ENCODE measurements at places on chromosomes 1 and 21.

GRCh38 chr1:61781151-61781550 lies 38.9 kb downstream of the PATJ start:
- DNase-seq: no peak

GRCh38 chr1:231632119-231632518 lies 5.5 kb downstream of the DISC1 start:
- DNase-seq: no peak

GRCh38 chr1:161096015-161096414 lies 2.1 kb upstream of the KLHDC9 start:
- no peak for DNase-seq

DNA sequence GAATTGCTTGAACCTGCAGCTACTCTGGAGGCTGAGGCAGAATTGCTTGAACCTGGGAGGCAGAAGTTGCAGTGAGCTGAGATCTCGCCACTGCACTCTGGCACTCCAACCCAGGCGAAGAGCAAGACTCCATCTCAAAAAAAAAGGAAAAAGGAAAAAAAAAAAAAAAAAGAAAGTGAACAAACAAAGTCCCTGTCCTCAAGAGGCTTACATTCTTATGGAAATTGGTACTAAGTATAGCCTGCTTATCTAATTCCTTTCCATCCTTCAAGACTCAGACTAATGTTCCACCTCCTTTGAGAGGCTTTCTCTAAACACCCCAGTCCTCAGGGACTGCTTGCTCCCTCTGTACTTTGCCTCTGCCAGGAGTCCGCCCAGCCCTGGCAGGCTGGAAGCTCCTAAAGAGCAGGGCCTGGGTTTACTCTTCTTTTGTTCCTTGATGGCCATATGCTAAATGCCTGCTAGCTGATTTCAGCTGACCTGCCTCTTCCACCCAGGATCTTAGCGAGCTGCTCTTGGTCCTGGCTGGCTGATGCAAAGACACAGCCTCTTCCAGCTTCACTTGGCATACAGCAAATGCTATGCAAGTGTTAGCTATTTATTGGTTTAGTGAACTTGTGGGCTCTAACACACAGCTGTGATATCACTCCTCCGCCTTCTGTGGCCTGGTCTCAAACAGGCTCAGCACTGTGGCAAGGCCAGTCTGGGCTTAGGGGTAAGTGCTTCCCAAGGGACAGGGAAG lies 9.8 kb downstream of the SLC9A1 start:
- DNase-seq: no peak

GRCh38 chr1:156815961-156816422 lies 656 bp downstream of the SH2D2A start:
- DNase-seq: no peak

DNA sequence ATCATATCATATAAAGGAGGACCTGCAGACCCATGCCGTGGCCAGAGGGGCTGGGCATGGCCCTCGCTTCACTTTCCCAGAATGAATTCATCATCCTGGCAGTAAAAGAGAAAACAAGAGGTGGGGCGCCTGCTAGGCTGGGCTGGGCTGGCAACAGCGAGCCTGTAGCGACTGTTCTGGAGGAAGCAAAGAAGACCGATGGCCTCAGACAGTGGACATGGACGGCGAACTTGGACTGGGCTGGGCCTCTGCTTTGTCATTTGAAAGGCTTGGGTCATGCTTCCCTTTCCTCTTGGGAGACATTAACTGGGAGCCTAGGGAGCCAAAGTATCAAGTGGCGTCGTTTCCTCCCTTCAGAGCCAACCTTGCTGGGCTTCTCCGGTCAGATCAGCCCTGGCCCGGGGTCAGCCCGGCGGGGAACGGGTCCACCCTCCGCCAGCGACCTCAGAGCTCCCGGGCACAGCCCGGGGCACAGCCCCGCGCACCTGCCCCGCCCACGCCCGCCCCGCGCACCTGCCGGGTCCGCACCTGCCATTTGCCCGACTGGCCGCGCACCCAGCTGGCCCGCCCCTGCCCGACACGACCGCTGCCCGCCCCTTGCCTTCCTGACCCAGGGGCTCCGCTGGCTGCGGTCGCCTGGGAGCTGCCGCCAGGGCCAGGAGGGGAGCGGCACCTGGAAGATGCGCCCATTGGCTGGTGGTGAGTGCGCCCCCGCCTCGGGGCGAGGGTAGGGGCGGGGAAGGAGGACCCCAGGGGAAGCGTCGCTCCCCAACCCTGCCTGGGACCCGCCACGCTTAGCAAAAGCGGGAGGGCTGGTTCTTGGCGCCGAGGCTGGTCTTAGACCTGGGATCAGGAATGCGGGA lies at the start of gene FAM3B:
FAM3B (plus strand) TSS at position 602 of the 863 bp plus-strand sequence; CDS start at position 681, 79 bp downstream.
- no peak for DNase-seq

DNA sequence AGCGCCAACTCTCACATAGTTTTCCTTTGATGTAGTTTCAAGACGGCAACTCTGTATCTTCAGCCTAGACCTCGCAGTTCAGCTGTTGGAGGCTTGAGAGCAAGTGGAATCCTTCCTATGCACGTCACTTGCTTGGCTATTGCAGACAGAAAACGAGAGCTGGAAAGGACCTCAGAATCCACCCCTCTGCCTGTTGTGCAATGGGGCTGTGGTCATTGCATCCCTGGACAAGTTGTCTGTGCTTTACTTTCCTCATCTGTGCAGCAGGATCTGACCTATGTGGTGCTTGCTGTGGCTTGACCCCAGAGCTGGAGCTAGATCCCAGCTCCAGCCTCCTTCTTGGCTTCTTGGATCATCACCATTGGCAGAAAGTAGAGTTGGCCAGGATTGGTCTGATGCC lies 50.0 kb upstream of the IGSF21 start:
- no peak for DNase-seq

GRCh38 chr1:154609398-154610380 lies 1.7 kb upstream of the ADAR start:
- DNase-seq: peak; percentile 16

GRCh38 chr1:70718086-70718630 lies 307.1 kb downstream of the CTH start:
- DNase-seq: no peak

GRCh38 chr1:47233186-47233585 lies 1.2 kb upstream of the TAL1 start:
- no peak for DNase-seq

- no peak for DNase-seq
These were observed 25.0 kb downstream of the WNT4 start for GRCh38 chr1:22117851-22118250.

- no peak for DNase-seq
These were observed 21.4 kb downstream of the KDM5B start for GRCh38 chr1:202786804-202787203.

DNA sequence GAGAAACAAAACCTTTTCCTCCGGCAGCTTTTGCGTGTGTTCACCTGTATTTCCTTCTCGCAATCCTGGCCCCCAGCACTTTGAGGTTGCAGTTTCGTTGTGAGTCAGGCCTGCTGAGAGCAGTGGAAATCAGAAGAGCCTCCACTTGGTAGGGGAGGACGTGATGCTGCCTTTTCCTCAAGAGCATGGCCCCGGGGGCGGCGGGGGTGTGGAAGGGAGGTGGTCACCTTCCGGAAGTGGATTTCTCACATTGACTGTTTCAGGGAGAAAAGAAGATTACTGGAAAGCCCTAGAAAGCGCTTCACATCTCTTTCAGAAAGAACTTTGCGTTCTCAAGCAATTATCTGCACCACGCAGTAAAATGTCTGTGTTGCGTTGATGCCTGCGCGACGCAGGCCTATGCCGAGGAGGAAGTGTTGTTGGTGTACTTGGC lies 12.2 kb upstream of the IL10 start:
- DNase-seq: peak; percentile 65

DNA sequence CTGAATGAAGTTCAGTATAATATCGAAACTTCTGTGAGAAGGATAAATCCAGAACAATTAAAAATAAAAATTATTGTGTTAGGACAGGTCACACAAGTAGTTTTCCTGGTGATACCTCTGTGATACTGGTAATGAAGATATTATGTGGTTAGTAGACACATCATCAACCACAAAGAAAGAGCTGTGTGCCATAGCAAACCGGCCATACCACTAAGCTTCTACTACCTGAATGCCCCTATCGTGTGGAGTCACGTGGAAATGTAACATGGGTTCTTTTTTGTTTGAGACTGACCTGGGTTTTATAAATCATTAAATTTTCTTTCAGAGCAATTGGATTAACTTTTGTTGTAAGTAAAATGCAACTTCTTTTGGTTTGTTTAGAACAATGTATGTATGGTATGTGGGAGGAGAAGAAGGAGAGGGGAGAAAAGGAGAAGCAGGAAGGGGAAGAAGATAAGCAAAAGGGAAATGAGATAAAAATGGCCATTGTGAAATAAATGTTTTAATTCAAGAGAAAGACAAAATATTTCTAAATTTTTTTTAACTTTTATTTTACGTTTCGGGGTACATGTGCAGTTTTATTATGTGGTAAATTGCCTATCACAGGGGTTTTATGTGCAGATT lies 58.2 kb upstream of the LRRC8B start:
- DNase-seq: no peak

- DNase-seq: peak; percentile 6
These were observed 29.2 kb downstream of the VASH2 start for GRCh38 chr1:212979340-212980122.

- DNase-seq: no peak
These were observed 11.5 kb downstream of the AZIN2 start for GRCh38 chr1:33092438-33092837.

DNA sequence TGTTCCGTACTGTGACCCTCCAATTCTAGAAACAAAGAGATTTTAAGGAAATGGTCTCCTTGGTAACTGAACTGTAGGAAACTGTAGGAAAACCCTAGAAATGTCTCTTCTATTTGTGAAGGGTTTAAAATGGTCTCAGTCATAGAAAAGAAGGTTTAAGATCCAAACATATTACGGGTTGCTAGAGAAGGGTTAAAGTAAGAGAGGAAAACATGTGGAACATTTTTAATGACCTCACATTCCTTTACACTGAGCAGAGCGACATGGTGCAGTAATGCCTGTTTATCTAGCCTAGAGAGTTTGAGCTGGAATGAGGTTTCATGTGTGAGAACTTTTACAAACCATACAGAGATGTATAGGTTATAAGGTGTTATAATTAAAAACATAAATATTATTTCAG lies 36.9 kb upstream of the C1orf105 start:
- DNase-seq: no peak
